ENCODE measurements at places on chromosomes 5 and 9.

DNA sequence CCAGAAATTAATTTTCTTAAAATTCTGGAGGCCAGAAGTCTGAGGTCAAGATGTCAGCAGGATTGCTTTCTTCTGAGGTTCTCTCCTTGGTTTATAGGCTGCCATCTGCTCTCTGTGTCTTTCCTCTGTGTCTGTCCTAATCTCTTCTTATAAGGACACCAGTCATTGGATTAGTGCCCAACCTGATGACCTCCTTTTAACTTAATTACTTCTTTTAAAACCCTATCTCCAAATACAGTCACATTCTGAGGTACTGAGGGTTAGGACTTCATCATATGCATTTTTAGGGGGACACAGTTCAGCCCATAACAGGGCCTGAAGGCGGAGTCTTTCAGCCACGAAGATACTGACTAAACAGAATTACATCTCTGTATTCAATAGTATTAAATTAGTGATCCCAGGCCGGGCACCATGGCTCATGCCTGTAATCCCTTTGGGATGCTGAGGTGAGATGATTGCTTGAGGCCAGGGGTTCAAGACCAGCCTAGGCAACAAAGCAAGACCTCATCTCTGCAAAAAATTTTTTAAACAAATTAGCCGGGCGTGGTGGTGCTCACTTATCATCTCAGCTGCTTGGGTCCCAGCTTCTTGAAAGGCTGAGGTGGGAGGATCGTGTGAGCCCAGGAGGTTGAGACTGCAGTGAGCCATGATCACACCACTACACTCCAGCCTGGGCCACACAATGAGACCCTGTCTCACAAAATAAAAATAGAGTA, 5.9 kb upstream of the RPS6 start:
- DNase-seq: no peak

DNA sequence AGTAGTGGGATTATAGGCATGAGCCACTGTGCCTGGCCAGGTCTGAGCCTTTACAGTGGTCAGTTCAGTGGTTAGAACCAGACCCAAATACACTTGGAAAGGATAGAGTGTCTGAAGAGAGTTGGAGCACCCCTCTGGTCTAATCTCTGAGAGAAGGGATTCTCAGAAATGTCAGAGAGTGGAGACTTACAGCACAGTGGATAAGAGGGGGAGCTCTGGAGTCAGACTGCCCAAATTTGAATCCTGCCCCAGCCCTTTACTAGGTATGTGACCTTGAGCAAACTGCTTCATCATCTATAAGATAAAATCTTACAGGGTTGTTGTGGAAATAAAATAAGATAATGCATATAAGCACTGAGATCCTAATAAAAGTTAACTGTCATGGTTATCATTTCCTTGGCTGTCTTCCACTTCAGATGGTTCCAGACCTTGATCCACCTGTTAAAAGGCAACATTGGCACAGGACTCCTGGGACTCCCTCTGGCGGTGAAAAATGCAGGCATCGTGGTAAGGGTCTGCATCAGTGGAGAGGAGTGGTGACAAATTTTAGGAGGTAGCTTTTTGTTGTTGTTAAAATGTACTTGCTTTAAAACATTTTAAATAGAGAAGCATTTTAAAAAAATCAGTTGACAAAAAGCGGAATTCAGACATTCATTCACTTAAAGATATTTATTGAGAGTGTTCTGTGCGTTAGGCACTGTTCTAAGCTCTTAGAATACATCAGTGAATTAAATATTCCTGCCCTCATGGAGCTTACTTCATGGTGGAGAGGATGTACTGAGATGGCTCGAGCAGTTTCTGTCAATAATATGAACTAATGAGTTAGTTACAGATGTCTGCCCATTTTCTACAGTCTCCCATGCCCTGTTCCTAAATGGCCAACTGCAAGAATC, 16.0 kb downstream of the SLC36A1 start:
- no peak for DNase-seq

- peak; percentile 93 for DNase-seq
Observed at GRCh38 chr5:98454904-98455303, 318.6 kb upstream of the RGMB start.

- DNase-seq: no peak
Observed at GRCh38 chr9:138007918-138008841, 130.6 kb downstream of the CACNA1B start.

GRCh38 chr9:111897601-111898137, 1.1 kb downstream of the UGCG start:
- DNase-seq: peak; percentile 37

- DNase-seq: no peak
Observed at GRCh38 chr5:133763744-133764143, 151.4 kb upstream of the FSTL4 start.

DNA sequence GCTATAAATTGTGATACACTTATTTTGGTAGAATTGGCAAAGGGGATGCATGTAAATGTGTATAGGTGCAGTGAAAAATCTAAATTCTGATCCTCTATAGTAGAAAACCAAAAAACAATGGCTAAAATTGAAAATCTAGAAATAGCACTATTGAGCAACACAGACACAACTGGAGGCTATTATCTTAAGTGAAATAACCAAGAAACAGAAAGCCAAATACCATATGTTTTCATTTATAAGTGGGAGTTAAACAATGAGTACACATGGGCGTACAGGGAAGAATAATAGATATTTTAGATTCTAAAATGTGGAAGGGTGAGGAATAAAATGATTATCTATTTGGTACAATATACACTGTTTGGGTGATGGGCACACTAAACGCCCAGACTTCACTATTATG, 183.2 kb upstream of the TUSC1 start:
- DNase-seq: no peak

DNA sequence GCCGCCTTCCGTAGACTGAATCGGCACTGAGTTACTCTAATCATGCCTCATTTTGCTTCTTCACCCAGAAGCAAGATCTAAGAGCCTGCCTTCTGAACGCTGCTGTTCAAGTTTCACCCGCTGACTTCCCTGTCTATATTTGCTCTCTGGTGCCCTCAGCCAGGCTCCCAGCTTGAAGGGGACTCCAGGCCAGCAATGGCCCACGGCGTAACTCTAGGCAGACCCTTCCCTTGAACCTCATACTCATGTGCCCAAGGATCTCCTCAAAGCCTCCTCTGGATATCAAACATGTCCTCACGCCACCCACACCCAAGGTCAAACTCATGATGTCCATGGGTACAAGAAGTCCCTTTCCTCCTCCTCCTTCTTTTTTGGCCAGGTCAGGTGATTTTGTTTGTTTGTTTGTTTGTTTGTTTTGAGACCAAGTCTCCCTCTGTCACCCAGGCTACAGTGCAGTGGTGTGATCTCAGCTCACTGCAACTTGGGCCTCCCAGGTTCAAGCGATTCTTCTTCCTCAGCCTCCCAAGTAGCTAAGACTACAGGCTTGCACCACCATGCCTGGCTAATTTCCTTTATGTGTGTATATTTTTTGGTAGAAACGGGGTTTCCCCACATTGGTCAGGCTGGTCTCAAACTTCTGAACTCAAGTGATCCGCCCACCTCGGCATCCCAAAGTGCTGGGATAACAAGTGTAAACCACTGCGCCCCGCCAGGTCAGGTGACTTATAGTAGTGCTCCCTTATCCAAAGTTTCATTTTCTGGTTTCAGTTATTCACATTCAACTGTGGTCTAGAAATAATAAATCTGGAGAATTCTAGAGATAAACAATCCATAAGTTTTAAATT, 239.0 kb downstream of the SYK start:
- no peak for DNase-seq

- DNase-seq: no peak
Observed at GRCh38 chr5:10853154-10853553, 92.1 kb upstream of the DAP start.

DNA sequence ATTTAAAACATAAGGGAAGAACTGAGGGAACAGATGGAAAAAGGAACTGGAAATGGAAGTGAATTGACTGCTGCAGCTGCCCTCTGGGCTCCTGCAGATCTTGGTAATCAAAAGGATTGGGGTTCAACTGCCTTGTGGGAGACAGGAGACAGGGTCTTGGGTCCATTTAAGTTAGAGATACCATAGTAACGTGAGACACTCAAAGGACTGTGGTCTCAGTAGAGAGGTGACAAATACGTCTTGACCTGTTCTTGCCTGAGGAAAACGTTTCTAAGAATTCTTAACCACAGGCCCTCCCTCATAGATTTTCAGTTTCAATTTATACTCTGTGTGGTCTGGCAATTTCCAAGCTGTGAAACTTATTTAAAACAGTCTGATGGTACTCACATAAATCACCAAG, 100.8 kb upstream of the DHFR start:
- no peak for DNase-seq

DNA sequence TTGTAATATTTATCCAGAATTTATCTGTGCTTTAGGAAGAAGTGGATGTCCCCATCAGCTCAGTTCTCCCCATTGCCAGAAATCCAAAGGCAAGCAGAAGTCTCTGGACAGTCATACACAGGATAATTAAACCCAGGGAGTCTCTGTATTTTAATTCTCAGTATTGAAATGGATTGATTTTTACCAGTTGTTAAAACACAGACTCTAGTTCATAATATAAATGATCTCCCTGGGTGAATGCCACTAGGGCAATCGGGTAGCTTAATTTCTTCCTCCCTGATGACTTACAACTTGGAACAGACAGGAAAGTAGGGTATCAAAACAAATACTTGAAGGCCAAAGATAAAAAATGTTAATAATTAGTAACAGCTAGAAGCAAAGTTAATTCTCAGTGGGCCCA, 66.5 kb upstream of the DAP start:
- no peak for DNase-seq

- DNase-seq: no peak
Observed at GRCh38 chr5:91092859-91093783, 290.0 kb downstream of the ARRDC3 start.

DNA sequence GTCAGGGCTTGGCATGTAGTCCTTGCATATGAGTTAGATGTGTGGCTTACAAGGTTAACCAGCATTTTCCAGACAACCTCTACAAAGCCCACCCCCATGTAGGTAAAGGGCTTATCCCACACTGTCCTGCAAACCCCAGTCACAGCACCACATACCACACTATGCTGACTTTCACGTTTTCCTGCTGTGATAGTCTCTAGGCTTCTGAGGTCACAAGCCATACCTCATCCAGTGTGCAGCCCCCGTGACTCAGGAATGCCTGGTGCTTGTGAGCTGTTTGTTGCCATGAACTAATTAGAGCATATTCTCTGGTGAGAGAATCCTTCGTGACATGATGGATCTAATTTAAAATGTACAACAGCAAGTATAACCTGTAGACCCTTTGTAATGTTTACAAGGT, 50.8 kb downstream of the ERAP1 start:
- no peak for DNase-seq

DNA sequence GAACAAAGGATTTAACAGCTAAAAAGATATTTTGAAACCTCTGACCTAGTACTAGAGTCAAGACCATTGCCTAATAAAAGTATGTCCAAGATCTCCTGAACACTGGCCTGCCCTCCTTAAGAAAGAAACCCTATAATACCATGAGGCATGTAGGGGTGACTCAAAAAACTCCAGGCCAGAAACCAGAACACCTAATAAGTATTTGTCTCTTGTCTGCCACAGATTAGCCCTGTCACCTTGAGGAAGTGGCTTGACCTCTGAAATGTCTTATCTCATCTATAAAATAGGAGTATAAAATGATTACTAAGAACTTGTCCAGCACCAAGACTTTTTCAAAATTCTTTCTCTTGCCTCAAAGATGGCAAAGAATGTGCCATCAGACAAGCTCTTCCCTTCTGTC, 125.5 kb upstream of the RASGRF2 start:
- no peak for DNase-seq

- no peak for DNase-seq
Observed at GRCh38 chr9:107496976-107497375, 7.4 kb upstream of the KLF4 start.

DNA sequence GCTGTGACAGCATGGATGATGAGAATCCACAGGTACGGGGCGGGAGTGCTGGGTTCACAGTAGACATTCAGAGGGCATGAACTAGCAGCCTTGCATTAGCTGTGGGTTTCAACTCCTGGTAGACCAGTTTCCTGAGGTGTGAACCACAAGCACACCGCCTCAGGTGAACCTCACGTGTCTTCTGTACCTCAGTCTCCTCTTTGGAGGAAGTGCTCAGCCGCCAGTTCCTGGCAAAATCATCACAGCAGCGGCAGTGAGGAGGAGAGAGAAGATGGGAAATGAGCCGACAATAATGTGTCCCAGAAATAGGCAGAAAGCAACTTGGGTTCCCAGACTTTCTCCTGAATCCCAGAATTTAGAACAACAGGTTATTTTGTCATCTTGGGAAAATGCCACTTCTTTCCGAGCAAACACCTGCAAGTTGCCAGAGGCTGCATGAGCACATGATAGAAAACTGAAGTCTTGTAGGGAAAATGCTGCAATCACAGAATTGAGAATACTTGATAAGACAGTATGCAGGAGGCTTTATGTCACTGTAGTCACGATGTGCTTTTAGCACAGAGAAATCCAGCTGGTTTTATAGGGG, 258.5 kb downstream of the AOPEP start:
- DNase-seq: no peak

DNA sequence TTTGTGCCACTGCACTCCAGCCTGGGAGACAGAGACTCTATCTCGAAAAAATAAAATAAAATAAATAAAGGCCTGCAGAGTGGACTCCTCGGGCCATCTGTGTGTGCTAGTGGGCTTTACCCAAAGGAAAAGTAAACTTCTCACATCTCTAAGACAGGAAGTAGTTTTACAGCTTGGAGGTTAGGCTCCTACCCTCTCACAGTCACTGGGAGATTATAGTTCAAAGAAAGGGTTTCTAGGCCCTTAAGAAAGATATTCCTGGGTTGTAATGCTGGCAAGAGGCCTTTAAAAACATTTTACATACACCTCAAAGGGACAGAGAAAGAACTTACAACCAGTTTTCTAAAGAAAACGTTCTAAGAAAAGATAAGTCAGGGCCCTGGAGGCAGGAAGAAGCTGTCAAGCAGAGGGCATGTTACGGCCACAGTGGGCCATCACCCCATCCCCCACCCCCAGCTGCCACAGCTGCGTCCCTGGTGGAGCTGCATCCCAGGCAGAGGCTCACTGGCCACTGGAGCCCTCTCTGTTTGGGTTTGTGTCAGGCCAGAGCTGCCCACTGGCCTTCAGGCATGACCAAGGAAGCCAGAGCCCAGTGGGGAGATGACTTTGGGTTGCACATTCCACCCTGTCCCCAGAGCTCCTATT, 78.1 kb upstream of the CDK20 start:
- DNase-seq: no peak

DNA sequence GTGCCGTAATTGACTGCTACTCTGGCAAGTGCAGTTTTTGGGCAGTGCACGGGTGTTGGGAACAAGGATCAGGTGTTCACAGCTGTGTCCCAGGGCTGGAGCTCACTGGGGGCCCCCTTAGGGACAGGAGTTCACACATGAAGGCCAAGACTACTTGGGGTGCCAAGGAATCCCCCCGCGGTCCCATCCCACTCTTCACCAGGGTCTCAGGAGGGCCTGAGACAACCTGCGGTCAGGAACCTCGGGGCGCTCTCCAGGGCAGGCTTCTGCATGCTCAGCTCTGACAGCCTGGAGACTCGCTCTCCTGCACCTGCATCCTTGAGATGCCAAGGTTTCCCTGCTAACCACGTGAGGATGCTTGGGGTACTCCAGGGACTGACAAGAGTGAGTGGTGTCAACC, 2.3 kb upstream of the MAN1B1 start:
- DNase-seq: peak; percentile 80

- no peak for DNase-seq
Observed at GRCh38 chr5:113404269-113404668, 30.5 kb downstream of the TSSK1B start.

Data from epithelial cell of esophagus (primary cell).